ENCODE measurements at places on chromosomes 13 and 19.

DNA sequence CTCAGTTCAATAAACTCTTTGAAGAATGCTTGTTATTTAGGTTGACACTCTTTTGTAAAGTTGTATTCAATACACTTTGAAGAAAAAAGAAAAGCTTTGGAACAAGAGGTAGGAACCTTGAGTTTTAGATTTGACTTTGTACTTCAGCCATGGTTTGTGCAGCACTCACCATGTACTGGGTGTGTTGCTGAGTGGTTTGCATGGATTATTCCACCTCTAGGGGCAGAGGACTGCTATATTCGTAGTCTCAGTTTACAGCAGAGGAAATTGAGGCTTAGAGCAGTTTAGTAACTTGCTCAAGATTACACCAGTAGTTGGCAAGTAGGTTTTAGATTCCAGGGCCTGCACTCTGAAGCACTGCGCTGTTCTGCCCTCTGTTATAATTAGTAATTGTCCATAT is 68.8 kb downstream of the DNAJC3 start:
- DNase-seq: no peak

DNA sequence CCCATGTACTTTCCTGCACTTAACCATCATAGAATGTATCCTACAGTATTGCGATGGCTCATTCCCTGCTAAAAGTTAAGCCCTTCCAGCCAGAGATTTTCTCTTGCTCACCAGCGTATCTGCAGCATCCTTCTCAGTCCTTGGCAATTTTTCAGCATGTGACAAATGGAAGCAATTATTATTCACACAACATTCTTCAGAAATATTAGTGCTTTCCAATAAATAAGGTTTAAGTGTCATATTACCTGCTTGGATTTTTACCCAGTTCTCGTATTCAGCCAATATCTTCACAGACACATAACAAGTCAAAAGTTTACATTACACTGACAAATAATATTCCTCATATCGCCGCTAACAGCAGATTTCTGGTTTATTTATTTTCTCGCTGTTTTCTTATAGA is 82.3 kb downstream of the POU4F1 start:
- DNase-seq: no peak

- DNase-seq: no peak
Measured at GRCh38 chr19:46633130-46633529, 2.9 kb downstream of the GNG8 start.

GRCh38 chr19:40223135-40223822 is 3.2 kb downstream of the CCNP start:
- no peak for DNase-seq

- DNase-seq: no peak
Measured at GRCh38 chr19:5850189-5850588, 1.1 kb downstream of the FUT3 start.

DNA sequence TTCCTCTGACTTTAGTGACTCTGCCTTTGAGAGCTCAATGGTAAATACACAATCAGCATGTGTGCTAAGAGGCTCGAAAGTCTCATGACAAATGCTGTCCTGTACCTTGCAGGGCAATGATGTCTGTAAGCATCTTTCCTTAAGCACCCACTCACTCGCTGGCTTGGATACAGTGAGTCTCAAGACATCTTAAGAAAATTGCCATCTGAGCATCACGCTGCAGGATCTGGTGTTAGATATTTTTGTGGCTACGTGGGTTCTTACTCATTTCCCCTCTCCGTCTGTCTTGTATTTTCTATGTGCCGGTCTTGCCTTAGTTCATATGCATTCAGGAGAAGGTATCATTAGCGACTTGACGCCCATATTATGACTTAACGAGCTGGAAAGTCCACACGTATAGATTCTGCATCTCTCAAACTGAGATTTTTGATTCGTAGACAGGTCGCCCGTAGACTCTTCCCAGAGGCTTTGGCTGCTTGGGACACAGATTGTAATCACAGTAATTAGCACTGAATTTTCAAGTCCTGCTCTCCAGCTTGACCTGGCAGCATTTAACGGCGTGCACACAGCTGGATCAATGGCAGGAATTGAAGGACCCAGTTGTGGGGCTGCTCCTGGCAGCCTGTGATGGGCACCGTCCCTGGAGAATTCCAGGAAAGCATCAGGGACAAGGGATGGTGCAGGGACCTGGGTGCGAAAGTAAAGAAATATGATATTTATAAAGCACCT is 231.2 kb downstream of the ZIC5 start:
- DNase-seq: no peak

DNA sequence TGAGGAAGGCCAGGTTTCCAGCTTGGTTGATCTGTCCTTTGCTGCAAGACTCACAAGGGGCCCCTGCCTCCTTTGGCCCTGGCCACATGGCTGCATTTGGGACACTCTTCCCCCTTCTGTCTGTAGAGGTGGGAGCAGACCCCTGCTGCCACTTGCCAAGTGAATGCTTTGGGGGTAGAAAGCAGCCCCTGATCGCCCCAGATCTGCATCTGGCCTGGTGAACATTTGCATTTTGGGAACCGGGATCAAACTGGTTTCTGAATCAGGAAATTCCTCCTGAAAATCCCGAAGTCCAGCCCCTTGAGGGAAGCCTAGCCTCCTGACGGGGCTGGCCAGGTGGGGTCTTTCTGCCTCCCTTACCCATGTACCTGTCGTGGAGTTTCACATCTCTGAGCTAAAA is 14.9 kb downstream of the DPF1 start:
- DNase-seq: no peak

DNA sequence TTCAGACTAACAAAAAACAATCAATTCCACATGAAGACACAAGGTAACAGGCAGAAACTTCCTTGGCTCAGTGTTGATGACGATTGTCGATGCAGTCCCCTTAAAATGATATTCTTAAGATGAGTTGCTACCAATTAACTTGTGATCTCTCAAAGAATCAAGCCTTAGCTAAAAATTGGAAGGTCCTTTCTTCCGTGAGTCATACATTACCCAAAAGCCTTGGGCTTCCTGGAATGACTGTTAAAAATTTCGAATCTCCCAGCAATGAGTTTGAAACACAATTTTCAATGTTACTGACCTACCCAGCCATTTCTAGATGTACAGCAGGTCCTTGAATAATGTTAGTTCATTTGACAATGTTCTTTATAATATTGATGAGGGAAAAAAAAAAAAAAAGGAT is 28.0 kb upstream of the RB1 start:
- DNase-seq: no peak

- DNase-seq: no peak
Measured at GRCh38 chr19:42110658-42111057, 21.6 kb downstream of the POU2F2 start.

- no peak for DNase-seq
Measured at GRCh38 chr19:46962030-46962570, 57.5 kb upstream of the NPAS1 start.

All from DMS153 (cell line).